COR-L47 (cell line): ENCODE measurements at places on chromosomes 7 and 10.

GRCh38 chr10:95716466-95716865 lies 22.7 kb upstream of the TCTN3 start:
- DNase-seq: no peak

DNA sequence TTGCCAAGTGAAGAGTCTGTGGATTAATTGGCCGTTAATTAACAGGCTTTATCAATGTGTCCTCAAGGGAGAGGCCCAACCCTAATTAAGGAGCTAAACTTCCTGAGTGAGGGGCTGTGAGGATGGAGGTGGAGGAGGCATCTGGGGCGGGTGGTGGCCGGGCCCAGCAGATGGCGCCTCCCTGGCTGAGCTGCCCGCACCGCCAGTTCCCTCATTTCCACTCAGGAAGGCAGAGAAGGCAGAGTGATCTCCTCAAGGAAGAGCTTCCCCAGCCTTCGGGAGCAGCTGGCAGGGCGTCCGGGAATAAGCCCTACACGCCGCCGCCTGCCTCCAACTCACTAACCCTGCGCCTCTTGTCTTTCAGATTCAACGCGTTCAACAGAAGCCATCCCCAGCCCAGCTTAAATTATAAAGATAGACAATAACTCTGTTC lies 112.2 kb downstream of the CYTH3 start:
- no peak for DNase-seq

DNA sequence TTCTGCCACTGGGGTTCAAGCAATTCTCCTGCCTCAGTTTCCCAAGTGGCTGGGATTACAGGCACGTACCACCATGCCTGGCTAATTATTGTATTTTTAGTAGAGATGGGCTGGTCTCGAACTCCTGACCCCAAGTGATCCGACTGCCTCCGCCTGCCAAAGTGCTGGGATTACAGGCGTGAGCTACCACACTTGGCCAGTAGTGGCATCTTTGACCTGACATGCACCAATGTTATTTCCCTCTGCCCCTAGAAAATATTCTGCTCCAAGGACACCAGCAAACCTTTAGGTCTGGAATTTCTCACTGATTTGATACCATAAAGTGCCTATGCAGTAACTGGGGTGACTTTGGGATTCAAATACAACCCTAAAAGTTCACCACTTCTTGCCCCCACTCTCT lies 179.4 kb downstream of the ARID5B start:
- no peak for DNase-seq

DNA sequence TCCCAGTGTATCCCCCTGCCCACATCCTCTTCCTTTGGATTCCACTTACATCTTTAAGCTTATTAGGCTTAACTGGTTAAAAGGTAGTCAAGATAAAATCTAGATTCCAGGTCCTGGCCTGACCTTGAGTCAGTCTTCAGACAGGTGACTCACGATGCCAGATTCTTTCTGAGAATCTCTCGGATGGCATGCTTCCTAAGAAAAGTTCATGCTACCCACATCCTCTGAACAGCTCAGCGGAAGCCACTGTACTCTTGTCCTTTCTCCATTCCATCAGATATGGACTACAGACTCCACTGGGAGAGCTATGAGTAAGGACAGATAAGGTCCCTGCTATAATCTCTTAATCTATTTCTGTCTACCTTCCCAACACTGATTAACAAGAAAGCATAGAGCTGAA lies 43.4 kb downstream of the DNMBP start:
- DNase-seq: no peak

DNA sequence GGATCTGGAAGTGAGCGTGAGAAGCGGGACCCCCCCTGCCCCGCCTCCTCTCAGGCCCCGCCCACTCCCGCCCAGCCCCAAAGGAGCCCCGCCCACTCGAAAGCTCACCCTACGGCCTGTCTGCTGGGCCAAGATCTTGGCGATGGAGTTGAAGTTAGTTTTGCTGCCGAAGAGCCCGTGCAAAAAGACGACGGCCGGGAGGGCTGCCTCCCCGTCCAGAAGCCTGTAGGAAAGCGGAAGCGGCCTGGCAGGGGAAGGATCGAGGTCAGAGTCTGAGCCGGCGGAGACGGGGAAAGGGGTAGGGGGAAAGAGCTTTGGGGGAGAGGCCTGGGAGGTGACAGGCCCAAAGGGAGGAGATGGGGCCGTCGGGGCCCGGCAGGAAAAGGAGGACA lies 386 bp downstream of the ABHD11 start:
- peak; percentile 58 for DNase-seq

GRCh38 chr7:140200061-140200989 lies 23.5 kb upstream of the KDM7A start:
- DNase-seq: no peak

GRCh38 chr10:32954080-32954479 lies 4.0 kb downstream of the ITGB1 start:
- DNase-seq: no peak

GRCh38 chr7:55977831-55978230 lies 13.4 kb downstream of the NIPSNAP2 start:
- peak; percentile 85 for DNase-seq

DNA sequence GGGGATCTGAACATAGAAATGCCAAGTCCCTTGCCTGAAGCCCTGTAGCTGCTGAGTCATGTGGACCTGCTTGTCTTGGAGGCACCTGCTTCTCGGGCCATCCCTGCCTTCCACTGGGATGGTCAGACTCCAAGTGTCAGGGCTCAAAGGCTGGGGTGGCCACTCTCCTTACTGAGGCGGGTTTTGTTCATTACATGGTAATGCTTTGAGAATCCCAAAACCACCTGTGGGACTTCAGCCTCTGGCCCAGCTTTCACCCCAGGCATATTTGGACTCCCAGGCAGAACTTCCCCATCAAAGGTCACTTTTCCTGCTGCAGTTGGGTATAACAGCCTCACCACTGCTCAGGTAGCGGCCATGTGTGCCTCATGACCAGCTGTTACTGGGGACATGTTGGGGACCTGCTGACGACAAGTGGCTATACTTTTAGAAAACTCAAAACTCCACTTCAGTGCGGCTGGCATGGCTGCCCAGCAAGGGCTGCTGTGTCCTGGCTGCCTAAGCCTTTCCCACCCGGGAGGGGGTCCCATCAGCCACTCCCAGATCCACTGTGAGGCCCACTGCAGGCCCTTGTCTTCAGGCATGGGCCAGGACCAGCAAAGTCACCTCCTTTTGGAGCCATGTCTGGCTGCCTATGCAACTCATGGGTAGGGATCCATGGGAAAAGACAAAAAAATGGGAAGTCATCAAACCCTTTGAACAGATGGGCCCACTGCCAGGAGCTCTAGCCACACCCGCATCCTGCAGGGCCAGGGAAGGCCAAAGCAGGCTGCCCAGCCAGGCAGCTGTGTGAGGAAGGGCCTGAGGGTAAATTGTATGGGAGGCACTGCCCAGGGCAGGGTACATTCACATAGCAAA lies 96.7 kb downstream of the ARHGAP22 start:
- DNase-seq: no peak

GRCh38 chr10:21517134-21518031 lies 8.1 kb downstream of the SKIDA1 start:
- peak; percentile 37 for DNase-seq

DNA sequence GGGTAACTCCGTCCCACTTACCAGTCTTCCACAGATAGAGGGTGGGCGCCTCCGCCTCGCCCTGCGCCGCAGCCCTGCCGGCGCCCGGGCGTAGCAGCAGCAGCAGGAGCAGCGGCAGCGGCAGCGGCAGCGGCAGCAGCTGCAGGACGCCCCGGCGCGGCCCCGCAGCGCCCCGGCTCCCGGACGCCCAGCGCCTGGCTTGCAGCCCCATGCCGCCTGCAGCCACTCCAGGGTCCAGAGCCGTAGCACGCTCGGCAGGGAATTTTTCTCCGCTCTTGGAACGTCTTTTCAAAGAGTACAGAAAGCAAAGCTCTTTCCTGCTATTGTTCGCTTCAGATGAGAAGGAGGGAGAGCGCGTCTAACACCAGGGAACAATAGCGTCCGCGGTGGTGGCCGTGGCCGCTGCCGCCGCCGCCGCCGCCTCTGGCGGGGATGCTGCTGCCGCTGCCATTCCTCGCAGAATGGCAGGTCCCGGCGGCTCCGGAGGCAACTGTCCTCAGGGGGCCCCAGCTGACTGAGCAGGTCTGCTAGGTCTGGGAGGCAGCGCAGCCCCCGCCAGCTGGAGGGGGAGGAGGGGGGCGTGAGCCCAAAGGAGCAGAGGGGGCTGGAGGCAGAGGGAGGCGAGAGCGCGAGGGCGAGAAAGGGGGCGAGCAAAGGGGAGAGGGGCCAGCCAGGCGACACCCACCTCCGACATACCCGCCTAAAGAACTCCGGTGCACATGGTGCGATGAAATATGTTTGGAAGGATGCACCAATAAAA lies at the start of gene THSD7A:
Gene THSD7A (minus strand): TSS at position 463 of the 760 bp plus-strand sequence. CDS start 252 bp downstream, at position 211.
- DNase-seq: peak; percentile 65

- no peak for DNase-seq
These were observed 74.6 kb downstream of the PPP1R17 start for GRCh38 chr7:31761646-31762045.

GRCh38 chr7:42074076-42074475 lies 162.9 kb downstream of the GLI3 start:
- DNase-seq: no peak

DNA sequence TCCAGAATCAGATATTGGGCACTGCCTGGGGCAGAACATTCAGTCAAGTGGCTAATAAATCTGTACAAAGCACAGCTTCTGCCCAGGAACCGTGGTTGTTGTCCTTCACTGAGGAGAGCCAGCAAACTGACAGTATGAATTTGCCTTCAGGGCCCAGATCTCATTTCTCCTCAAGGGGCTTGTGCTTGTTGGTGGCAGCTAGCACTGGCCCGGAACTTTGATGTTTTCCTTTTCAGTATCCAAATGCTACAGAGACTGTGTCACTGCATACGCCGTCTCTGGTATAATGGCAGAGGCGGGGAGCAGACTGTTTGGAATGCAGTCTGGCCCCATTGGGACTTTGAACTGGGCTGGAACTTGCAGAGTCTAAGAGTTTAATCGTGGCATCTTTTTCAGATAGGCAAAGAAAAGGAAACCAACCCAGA lies 30.4 kb upstream of the ADD3 start:
- DNase-seq: no peak

DNA sequence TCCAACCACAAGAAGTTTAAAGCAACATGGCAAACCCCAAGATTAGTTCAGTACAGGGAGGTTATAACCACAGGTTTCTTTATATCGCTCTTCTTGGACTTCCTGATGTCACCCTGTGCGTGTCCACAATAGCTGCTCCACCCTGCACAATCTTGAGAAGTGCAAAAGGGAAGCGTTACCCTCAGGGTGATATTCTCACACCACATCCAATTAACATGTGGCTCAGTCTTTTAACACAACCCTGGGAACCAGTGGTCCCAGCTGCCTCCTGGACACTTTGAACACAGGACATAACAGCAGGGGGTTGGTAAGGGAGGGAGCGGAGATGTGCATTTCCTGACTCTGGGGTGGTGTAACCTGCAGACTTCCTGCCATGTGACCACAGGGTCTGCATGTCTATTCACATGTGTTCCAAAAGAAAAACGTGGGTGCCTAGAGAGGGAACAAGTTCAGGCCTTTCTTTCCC lies 64.6 kb downstream of the GSAP start:
- no peak for DNase-seq

- DNase-seq: no peak
These were observed 50.0 kb upstream of the PPP1R3C start for GRCh38 chr10:91682912-91683311.

DNA sequence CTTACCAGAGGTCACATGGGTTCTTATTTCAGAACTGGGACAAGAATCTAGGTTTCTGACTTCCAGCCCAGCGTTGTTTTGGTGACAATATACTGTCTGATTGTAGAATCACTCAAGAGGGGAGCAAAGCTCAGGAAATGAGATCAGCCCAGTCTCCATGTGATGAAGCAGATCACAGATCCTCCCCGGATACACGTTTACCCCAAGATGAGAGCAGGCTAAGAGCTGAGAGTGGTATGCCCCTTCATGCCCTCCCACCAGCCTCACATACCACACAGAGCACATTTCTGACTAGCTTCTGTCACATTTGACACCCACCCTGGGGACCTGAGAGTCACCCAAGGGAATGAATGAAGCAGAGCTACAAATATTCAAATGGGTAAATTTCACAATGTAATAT lies 27.1 kb upstream of the PRKCQ start:
- no peak for DNase-seq

DNA sequence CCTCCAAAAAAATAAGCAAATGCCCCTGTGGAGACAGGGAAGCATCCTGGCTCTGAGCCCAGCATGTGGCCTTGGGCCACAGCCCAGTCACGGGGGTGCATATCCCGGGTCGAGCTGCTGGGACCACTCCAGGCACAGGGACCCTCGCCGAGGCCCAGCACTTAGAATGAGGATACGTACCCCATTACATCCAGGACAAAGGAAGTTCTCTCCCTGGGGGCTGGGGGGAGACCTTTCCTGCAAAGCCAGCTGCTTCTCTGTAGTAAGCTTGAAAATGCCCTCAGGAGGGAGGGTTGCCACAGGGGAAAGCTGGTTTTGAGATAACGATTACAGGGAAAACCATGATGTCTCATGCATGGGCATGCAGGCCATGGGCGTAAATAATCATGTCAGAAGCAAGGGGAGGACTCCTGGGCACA lies 75.5 kb downstream of the HIPK2 start:
- no peak for DNase-seq

GRCh38 chr7:69685293-69685631 lies 87.0 kb downstream of the AUTS2 start:
- DNase-seq: no peak

DNA sequence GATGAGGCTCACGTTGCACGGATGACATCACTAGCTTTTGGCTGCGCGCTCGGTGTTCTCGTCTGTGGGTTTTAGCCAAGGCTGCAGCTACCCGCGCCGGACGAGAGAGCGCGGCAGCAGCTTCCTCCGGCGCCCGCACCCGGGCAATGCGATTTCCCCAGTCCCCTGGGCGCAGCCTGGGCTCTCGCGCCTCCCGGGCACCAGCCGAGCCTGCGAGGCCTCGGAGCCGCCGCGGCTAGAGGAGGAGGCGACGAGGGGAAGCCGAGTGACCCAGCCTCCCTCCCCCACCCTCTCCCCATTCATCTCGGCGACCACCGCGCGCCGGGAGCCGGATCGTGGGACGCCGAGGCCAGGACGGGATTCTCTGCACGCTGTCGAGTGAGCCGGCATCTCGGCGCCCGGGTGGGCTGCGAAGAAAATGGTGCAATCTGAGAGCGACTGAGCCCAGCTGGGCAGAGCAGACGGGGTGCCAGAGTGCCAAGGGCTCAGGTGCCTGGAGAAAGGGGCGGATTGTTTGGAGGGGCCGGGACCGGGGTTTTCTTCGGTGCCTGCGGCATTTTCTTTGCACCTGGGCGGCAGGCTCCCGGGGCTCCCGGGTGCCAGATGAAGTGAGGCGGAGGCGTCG lies 1.2 kb upstream of the TMEM178B start:
- peak; percentile 75 for DNase-seq

GRCh38 chr10:72322030-72322279 lies 32.8 kb downstream of the DNAJB12 start:
- DNase-seq: no peak

DNA sequence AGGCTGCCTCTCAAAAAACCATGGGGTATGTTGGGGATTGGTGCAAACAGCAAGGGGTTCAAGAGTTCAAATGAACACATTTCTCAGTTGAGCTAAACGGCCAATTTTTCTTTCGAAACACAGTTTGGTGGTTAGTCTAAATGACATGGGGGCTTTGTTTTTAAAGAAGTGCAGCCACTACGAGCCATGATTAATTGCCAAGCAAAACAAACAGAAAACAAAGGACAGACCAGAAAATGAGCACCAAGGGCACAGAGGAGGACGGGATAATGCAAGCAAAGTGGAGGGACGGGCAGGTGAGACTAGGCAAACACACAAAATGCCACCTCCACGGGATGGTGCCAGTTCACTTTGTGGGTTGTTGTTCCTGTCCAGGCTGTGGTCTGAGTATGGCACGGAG lies 64.5 kb upstream of the PDLIM1 start:
- DNase-seq: peak; percentile 39
